ENCODE measurements at places on chromosomes 2 and 18. TPM values are rescaled to one million over a fixed set of nuclear protein-coding genes. Genes with fewer than 3 reads are reported as not detected.

ITGB6 gene
- total RNA-seq: 7.8 TPM

INHBB gene
- 4.9 TPM for total RNA-seq

RTP5 gene
- not detected for total RNA-seq

FAM228A gene
- total RNA-seq: not detected

ALPP gene
- 0.27 TPM for total RNA-seq

- no peak for DNase-seq
Measured at GRCh38 chr2:43800894-43801293, 27.1 kb downstream of the DYNC2LI1 start.

- DNase-seq: no peak
Measured at GRCh38 chr2:201857326-201857725, 51.0 kb downstream of the CDK15 start.

DNA sequence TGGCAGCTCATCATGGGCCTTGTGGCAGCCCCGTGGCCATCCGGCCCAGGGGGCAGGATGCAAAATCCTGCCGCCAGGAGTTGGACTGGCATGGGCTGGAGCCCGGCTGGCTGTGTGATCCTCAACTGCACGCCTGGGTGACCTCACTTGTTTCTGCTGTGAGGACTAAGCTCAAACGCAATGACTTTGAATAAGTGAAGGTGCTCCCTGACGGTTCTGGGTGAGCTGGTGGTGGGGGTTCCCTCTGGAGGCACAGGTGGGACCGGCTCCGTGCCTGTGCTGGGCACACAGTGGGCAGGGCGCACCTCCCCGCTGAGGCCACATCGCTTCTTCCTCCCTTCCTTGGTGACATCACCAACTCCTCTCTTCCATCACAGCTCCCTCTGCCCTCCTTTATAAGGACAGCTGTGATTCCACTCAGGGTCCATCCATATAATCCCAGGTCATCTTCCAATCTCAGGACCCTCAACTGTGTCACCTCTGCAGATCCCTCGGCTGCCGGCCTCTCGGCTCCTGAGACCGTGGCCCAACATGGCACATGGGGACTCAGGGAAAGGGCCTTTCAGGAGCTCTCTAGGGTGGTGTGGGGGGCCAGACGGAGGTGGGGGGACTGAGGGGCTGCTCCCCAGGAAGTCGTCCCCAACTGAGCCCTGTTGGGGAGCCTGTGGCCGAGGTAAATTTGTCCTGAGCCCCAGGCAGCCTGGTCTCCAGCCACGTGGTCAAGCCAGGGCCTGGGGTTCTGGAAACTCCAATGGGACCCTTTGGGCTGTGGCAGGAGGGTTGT is 75.5 kb upstream of the ODC1 start:
- DNase-seq: no peak

DNA sequence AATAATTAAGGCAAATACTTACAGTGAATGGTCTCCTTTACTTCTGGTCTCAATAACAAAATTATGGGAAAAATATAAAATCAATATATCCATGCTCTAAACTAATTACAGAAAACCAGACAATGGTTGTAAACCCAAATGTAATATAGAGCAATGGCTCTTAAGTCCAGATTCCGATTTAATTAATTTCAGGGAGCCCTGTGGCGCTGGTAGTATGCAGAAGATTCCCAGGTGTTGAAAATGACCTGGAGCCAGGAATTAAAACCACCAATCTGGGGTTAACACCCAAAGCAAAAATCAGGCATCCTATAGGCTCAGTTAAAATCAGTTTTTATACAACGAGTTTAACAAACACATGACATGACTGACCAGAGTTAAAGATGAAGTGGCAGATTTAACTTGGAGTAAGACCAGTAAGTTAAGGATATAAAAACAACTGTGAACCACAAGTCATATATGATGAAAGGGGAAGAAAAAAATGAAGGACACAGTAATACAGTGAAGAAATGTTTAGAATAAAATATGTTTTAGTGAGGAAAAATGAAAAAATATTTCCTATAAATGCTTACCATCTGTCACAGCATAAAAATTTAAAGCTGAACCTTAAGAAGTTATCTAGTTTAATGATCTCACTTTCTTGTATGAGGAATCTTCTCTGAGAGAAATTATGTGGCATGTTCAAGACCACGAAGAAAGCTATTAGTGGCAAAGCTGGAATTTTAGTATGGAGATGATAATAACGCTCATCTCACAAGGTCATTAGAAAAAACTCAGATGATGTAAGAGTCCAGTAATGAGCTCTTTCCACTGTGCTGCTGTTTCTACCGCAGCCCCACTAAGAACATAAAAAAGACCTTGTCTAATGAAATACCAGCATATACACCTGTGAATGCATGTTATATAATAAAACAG is 45.8 kb upstream of the FLACC1 start:
- DNase-seq: no peak

GRCh38 chr2:186702006-186702405 is 8.1 kb downstream of the FAM171B start:
- no peak for DNase-seq

- DNase-seq: peak; percentile 83
Measured at GRCh38 chr2:231900486-231900942, 25.7 kb downstream of the NPPC start.

DNA sequence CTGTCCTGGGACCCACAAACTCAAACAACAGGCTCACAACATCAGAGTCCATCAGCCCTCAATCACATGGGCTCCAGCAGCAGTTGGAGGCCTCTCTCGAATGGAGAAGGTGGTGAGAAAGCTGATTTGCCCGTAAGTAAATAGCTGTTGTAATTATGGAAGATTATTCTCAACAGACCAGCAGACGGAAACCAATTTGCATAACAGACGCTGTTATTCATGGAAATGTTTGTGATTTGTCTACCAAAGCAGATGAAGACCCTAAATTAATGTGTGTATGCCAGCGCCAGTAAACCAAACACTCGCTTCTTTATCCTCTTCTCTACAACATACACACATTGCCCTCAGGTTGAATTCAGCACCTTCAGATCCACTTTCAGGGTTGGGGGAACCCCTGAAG is 23.4 kb upstream of the GALNT14 start:
- DNase-seq: no peak

GRCh38 chr2:59033661-59034060 is 792.5 kb upstream of the FANCL start:
- no peak for DNase-seq

DNA sequence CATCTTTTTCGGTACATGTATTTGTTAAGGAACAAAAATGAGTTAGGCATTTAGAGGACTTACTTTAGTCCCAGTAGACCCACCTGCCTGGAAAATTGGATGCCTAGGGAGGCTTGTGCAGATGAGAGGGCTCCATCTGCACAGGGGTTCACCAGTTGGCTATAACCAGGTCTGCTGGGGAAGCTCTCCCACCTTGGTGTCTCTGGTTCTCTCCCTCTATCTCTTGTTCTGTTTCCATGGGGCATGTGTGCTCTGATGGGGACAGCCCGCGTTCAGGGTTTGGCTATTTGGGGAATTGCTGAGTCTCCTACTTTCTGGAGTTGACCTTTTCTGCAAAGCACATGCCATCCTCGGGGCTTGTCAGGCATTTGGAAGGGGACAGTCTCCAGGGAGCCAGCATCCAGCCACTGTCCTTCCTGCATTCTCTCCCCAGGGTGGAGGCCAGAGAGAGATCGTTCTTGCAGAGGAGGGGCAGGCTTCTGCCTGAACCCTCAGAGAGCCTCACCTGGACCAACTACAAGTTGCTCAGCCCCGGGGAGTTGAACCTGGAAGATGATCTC is 157.3 kb downstream of the KLHL29 start:
- no peak for DNase-seq

GRCh38 chr18:25062720-25063119 is 289.2 kb downstream of the ZNF521 start:
- no peak for DNase-seq

- no peak for DNase-seq
Measured at GRCh38 chr2:241606186-241606585, 30.8 kb downstream of the THAP4 start.

DNA sequence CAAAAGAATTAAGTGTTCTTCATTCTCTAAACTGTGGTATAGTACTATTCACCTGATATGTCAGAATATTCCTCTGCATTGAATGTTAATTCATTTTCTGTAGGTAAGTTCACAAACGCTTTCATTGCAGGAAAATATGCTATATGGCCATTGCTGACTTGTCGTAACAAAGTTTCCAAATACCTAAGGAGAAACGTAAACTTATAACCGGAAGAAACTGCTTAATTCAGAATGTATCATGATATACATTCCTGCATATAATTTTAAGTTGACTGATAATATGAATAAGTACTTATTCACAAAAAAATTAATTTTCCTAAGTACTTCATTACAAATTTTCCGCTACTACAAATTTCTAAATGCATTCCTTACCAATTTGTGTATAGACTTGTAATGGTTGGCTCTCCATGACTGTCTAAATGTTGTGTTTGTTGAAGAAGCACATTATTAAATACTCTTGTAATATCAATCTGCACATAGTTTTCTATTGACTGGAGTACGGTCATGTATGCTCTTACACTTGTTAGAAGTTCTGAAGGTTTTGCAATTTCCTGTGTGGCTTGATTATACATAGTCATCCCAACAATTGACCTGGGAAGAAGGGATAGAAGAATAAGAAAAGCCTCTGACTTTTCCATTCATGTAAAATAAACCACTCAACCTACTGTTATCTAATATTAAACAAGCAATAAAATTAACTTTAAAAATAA is 85.4 kb downstream of the NCKAP1 start:
- no peak for DNase-seq

All from type B pancreatic cell (in vitro differentiated cells).